ENCODE measurements at places on chromosomes 16 and 17. TPM values are rescaled to one million over a fixed set of nuclear protein-coding genes. Genes with fewer than 3 reads are reported as not detected.

DNA sequence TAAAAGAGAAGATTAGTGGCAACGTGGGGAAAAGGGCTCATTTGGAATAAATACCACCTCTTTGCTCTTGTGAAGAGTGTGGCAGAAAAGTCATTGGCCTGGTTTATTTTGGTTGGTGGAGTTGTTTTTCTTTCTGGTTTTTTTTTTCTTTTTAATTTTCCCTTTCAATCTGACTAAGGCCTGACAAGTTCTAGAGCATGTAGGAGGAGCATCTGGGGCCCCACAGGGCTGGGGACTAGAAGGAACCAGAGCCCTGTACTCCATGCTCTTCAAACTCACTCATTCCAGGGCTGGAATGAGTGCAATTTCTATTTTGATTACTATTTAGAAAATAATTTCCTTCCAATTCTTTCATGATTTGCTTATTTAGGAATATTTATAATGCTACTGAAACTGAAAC is 13.3 kb downstream of the IRX5 start:
- DNase-seq, result no peak

GRCh38 chr16:57855188-57855587 is 52.9 kb upstream of the KIFC3 start:
- no peak for DNase-seq

GRCh38 chr16:866252-866896 is 65.8 kb upstream of the GNG13 start:
- no peak for DNase-seq

DNA sequence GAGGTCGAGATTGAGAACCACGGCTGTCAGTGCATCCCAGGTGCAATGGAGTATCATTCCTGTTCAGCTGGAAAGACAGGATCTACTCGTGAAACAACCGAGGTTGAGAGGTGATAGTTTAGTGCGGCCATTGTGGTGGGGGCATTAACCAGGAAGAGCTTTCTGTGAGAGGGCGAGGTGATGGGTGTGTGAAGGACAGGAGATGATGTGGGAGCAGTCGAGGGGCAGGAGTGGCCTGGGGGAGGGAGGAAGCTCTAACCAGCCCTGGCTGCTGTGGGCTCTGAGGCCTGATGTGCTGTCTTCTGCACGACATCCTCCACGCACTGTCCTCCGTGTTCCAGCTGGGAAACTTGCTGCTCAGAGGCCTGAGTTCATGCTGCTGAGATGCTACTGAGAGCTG is 22.0 kb downstream of the GOSR2 start:
- DNase-seq, result no peak

DNA sequence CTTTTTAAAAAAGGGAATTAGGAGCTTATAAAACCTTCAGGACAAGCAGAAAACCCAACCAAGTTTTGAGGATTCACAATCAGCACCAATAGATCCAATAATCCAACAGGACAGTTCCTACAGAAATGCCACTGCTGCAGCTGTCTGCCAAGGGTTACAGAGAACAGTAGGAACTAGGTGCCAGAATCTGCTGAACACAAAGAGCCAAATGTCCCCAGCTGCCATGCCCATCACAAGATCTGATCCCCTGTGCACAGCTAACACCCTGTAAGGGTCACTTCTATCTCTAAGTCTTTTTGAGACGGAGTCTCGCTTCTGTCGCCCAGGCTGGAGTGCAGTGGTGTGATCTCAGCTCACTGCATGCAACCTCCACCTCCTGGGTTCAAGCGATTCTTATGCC is 262.3 kb downstream of the STX8 start:
- no peak for DNase-seq

GRCh38 chr17:79769570-79770506 is 8.1 kb upstream of the CBX2 start:
- DNase-seq, result no peak

DNA sequence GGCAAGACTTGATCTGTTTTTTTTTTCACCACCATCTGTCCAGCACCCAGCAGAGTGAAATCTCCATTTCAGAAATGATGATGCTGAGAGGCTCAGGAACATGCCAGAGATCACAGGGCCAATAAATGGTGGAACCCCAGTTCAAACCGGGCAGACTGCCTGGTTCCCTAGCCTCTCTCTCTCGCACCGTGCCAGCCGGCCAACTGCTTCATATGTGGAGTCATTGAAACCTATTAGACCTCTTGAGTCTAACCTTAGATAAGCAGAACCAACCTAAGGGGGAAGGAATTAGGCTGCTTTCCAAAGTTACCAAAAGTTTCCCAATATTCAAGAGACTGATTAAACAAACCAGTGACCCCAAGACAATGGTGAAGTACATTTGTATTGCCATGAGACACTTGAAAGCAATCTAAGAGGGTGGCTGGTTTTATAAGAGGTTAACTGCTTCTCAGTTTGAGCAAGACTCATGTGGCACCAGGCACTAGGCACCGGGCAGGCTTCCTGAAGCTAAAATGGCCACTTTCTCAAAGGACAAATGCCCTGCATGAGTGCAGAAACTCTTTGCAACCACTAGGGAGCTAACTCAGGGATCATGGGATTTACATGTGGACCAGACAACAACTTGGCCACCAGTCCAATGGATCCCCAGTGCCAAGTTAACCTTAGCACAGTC is 18.4 kb downstream of the TOX3 start:
- no peak for DNase-seq

DNA sequence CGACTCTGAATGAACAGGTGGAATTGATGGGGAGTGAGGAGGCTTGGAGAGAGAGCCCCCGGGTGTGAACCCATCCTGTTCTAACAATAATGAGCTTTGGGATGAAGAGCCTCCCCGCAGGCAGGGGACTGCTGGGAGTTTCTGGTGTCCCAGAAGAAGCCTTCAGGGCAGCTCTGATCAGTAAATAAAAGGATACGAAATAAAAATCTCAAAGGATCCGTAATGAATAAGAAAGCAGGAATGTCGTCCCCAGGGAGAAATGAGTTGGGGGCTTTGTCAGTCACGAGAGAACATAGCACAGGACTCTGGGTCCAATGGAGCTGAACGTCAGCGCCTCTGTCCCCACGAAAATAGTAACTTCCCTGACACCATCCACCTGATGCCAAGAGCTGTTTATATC is 113.4 kb downstream of the PITPNC1 start:
- no peak for DNase-seq

Gene MT4
- not detected for total RNA-seq

Gene TERB1
- not detected for total RNA-seq

Gene PSMD3
- total RNA-seq, result 160 TPM

Gene PRAC1
- not detected for total RNA-seq

Gene C17orf58
- 6.2 TPM for total RNA-seq

Gene AOC3
- 0.14 TPM for total RNA-seq

Gene CCL8
- total RNA-seq, result not detected

Gene CFAP97D1
- total RNA-seq, result not detected

Gene KRTAP3-1
- total RNA-seq, result not detected

Gene POLR3K
- 10.7 TPM for total RNA-seq
